Fibroblast of skin of left biceps (primary cell): ENCODE measurements at places on chromosomes 5 and 9.

GRCh38 chr5:119357808-119358529, 2.1 kb downstream of the TNFAIP8 start:
- no peak for DNase-seq

GRCh38 chr9:34987160-34987901, 2.2 kb upstream of the DNAJB5 start:
- no peak for DNase-seq

DNA sequence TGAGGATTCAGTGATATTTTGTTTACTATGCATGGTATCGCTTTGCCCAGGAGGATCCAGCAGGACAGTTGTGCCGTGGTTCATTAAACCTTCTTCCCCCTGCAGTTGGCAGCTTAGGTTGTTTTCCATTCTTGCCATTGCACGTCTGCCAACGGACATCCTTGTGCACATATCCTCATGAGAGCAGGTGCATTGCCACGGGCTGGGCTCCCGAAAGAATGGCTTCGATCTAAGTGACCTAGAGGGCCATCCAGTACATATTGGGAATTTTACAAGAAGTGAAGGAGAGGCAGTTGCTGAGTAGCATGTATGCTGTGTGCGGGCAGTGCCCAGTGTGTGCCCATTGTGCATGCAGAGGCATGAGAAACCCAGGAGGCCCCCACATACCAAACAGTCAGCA, 22.1 kb downstream of the HRH2 start:
- no peak for DNase-seq

DNA sequence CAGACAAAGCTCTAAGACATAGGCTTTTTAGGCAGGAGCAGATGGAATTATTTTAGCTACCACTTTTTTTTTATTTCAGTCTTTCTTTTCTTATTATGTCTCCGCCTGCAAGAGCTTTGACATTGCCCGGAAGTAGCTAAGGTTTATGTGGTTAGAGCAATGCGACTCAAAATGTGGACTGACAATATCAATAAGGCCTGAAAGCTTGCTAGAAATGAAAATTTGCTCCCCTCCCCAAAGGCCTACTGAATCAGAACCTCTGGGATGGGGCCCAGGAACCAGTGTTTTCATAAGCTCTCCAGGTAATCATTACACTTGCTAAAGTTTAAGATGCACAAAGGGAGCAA, 81.3 kb downstream of the SUSD1 start:
- no peak for DNase-seq

DNA sequence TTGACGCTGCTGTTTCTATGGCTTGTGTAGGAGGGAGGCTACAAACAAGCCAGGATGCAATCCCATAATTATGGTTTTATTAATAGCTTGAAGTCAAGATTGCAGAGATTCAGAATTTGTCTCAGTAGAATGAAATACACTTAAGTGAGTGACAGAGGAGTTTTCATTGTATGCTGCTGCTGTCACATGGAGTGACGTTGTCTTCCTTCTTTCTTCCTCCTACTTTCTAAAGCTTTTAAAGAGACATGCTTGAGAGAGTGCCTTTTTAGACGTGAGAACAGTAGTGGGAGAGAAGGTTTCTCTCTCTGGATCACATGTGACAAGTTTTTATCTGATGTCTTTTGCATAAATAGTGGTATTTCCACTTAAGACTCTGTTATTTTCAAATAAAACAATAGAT, 48.9 kb downstream of the MACIR start:
- no peak for DNase-seq

- no peak for DNase-seq
These were observed 9.3 kb upstream of the PTPN3 start for GRCh38 chr9:109507421-109507838.

- DNase-seq: no peak
These were observed 26.8 kb downstream of the SSBP2 start for GRCh38 chr5:81724108-81724507.

DNA sequence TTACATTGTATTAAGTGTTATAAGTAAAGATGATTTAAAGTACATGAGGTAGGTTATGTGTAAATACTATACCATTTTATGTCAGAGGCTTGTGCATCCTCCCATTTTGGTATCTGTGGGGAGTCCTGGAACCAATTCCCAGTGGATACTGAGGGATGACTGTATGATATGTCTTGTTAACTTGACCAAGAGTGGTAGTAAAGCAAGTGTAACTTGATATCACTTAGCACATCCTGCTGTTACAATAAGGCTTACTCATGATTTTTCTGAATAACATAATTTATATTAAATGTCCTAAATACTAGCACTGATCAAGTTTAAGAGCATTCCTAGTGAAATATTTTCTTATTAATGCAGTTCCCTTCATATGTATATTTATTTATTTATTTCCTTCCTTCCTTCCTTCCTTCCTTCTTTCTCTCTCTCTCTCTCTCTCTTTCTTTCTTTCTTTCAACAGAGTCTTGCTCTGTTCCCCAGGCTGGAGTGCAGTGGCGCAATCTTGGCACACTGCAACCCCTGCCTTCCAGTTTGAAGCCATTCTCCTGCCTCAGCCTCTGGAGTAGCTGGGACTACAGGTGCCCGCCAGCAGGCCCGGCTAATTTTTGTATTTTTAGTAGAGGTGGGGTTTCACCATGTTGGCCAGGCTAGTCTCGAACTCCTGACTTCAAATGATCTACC, 7.5 kb downstream of the NDFIP1 start:
- peak; percentile 12 for DNase-seq

- no peak for DNase-seq
These were observed 55.8 kb downstream of the PDCD1LG2 start for GRCh38 chr9:5566054-5566618.

GRCh38 chr9:21591221-21592062, 109.3 kb upstream of the IFNE start:
- DNase-seq: peak; percentile 87

DNA sequence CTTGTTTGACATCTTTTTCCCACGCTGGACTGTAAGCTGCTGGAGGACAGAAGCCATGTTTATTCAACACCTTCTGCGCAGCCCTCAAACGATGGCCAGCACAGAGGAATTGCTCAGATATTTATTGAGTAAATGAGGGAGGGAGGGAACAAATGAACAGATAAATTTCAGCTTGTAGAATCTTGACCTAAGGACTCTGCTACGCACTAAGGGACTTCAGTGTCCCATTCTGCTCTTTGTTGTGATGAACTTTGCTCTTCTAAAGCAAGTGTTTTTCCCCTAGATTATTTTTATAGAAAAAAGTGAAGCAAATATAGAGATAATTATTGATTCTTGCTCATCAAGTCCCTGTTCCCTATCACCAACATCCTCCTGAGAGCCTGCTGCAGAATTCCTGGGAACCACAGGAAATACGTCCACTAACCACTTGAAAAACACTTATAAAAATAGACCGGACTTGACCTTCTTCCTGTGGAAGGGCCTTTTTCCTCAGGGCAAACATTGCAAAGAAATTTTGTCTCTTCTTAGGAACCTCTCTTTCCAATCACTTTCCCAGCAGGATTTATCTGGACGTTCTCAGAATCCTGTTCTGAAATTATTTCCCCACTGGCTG, 54.9 kb downstream of the FGF1 start:
- DNase-seq: no peak

GRCh38 chr5:179409806-179410205, 64.5 kb upstream of the ADAMTS2 start:
- no peak for DNase-seq

DNA sequence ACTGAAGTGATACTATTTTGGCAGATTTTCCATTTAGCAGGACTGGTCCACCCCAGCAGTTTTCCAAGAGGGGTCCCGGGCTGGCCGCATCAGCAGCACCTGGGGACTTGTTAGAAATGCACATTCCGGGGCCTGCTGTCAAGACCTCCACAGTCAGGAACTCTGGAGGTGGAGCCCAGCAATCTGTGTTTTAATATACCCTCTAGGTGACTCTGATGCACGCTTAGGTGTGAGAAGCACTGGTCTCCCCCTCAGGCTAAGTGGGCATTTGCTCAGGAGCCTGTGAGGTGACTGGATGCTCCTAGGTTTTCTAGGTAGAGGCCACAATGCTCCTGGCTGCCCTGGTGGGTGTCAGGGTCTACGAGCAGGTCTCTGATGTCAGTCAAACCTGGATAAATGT, 81.7 kb downstream of the DCP2 start:
- no peak for DNase-seq

GRCh38 chr5:86737579-86737978, 119.8 kb downstream of the COX7C start:
- no peak for DNase-seq

GRCh38 chr5:9774472-9775079, 144.4 kb upstream of the TAS2R1 start:
- DNase-seq: peak; percentile 75

GRCh38 chr9:76759732-76760131, 4.5 kb upstream of the PCA3 start:
- DNase-seq: no peak

DNA sequence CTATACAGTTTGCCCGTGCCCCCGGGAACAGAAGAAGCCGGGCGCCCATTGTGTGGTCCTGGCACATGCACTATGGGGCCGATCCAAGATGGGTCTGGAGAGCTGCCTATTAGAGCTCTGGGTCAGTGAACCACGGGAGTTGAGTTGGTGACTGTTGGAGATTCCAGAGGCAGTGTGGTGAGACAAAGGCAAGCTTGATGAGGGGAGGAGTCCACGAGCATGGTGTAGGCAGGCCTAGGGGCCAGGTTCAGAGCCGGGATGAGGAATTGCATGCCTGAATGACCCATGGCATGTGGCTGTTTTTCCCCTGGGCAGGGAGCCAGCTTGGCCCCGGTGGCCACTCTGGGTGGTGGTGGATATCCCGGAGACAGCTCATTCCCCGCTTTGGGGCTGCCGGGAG, 84.4 kb upstream of the STC2 start:
- DNase-seq: no peak

DNA sequence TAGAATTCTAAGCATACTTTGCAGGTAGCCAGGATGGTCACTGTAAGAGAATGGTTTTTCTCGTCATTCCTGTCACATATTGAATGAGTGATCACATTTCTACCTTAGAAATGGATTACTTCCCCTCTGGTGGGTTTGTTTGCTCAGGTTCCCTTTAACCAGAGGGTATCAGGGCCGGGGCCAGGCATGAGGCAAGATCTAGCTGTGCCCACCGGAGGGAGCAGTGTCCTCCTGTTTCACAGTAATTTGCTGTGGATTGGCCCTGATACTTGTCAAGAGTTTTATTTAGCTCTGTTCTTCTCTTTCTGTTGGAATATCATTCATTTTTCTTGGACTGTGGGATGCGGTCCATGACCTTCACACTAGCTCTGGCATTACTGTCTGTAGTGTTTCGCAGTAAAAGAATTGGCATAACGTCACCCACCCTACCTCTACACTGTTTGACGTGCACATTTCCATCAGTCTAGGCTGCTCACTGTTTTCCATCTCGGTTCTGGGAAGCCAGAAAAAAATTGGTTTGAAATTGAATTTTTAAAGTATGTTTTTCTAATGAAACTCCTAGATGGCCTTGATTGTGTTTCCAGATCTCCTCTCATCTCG, 42.4 kb upstream of the ZBED3 start:
- DNase-seq: no peak

DNA sequence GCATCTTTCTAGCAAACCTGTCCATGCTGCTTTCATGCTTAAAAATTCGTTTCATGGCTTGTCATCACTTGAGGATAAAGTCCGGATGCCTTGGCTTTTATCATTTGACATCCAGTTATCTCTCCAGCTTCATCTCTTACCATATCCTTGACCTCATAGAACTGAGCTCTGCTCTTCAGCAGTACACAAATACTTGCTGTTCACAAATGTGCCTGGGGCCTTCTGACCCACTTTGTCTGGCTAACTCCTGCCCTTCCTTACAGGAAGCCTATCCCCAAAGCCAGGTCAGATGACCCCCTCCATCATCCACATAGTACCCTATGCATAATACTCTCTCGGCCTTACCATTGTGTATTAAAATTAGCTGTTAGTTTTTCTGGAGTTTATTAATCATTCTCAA, 249.1 kb downstream of the SAXO1 start:
- DNase-seq: no peak

- DNase-seq: no peak
These were observed 36.8 kb upstream of the NEK6 start for GRCh38 chr9:124220946-124221451.

- no peak for DNase-seq
These were observed 1314.9 kb upstream of the CDH6 start for GRCh38 chr5:29878599-29878998.

GRCh38 chr9:119282476-119283077, 86.7 kb downstream of the BRINP1 start:
- DNase-seq: no peak

- DNase-seq: no peak
These were observed 6.1 kb upstream of the CACFD1 start for GRCh38 chr9:133453651-133454050.

GRCh38 chr9:112043423-112043822, 131.7 kb downstream of the SUSD1 start:
- DNase-seq: no peak

GRCh38 chr5:56299212-56299611, 66.1 kb upstream of the ANKRD55 start:
- no peak for DNase-seq

DNA sequence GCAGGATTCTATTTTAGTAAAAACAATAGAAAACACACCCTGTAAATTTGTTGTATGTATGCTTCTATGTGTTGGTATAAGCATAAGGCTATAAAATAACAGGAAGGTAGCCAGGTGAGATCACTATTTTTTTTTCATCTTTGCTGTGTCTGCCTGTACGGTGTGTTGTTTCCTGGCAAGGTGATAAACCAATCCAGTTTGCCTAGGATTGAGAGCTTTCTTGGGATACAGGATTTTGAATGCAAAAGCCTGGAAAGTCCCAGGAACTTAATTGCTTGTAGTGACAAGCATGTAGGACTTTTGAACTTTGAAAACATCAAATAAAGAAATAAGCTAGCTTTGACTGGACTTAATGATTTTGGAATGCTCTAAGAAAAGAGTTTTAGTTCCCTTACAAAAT, 83.3 kb upstream of the RORB start:
- no peak for DNase-seq

DNA sequence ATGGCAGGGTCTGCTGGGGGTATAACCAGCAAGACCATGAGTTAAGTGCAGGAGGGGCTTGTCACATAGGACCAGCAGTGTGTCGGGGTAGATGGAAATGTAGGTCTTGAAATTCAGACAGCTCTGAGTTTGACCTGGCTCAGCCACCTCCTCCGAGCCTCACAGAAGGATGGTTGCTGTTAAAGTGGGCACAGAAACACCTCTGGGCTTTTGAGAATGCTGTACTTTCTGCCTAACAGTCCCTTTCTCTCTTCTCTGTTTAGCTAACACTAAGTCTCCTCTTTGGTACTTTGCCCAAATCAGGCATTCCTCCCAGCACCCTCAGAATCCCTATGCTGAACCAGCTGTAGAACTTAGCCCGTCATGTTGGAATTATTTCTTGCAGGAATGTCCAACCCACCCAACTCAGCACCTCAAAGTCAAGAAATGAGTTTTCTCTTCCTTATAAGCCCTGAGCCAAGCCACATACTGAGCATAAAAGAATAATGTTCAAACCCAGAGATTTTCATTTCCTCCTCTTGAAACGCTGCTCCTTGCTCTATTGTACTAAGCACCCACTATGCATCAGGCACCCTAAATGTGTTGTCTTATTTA, 41.7 kb upstream of the MATR3 start:
- DNase-seq: no peak
